ENCODE measurements at places on chromosomes 16 and 17.

DNA sequence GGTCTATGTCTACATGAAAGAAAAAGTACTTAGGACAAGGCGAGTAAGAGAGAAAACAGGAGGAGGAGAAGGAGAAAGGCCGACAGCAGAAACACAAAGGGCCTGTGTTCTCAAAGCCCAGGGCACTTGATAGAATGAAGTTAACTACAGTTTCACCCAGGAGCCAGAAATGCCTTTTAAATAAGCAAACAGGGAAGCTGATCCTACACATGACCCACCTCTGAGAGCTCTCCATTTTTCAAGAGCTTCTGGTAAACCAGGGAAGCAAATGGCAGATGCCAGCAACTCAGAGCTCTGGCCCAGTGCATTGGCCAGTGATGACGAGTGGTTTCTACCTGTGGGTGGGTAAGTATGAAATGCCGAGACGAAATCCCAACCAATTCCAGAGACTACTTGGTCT is 163.4 kb downstream of the ZFHX3 start:
- DNase-seq = no peak

GRCh38 chr16:22400900-22401299 is 26.5 kb upstream of the CDR2 start:
- DNase-seq = no peak

DNA sequence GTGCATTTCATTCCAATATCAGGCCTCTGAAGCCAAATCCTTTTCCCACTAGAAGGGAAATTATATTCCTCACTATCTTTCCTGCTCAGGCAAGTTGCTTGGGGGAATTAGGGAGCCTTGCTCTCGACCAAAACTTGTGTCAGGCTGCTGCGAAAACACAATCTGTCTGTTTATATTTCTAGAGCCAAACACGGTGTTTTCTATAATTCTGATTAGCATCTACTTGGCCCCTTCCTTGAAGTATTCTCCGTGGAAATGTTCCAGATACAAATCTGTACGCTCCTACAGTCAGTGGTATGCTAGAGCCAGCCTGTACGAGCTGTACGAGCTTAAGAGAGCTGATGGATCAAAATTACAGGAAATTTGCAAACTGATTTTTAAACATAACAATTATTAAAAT is 299.3 kb upstream of the SALL1 start:
- no peak for DNase-seq

DNA sequence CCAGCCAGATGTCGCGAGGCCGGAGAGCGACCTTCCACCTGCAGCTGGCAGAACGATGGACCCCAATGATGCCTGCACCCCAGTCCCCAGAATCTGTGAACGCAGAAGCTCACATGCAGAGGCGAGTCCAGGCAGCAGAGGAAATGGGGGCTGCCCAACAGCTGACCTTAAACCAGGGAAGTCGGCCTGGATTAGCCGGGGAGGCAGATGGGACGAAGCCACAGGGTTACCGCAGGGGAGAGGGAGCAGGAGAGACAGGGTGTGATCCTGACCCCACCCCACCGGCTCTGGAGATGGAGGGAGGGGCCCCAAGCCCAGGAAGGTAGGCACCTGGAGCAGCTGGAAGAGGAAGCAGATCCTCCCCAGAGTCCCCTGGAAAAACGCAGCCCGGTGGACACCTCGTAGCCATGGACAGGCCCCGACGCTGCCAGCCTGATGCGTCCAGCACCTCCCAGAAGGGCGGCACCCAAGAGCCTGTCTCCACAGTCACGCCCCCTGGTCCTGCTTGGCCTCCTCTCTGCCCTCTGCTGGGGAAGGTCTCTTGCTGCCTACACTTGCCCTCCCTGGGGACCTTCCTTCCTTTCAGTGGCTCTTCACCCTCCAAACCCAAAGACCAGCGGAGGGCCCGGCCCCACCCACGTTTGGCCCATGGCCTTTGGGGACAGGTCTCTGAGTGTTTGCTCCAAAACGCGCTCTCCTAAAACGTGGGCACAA is 37.3 kb downstream of the PIEZO1 start:
- DNase-seq = no peak

DNA sequence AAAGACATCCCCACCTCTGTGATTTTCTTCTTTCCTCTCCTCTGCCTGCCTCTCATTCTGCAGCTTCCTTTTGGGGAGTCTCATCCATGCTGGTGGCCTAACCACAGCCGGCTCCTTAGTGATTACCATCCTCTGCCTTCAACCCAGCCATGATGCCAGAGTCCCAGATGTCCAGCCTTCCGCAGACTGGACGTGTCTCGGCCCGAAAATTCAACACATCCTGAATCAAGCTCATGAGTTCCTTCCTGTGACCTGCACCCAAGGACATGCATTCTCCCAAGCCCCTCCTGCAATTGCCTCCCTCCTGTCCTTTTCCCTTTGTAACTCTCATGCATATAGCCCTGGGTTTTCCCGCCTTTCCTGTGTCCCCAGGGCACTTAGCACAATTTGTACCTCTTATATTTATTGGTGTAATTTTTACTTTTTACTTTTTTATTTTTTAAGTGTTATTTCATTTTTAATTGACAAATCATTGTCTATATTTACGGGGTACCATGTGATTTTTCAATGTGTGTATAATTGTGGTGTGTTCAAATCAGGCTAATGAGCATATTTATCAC is 1.2 kb upstream of the SLC13A5 start:
- no peak for DNase-seq

DNA sequence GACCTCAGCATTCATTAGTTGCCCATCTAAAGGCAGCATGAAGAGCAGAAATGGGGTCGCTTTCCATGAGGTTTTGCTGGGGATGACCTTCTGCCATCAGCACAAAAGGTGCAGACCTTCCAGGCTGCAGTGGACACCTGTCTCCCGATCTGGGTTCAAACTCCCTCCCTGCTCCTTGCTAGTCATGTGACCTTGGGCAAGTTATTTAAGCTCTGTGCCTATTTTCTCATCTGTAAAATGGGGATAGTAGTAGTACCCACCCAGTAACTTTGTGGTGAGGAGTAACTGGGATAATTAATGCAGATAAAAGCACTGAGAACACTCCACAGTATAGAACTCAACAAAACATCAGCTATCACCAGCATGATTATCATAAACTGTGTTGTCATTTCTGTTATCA is 21.4 kb upstream of the COQ7 start:
- DNase-seq = no peak

DNA sequence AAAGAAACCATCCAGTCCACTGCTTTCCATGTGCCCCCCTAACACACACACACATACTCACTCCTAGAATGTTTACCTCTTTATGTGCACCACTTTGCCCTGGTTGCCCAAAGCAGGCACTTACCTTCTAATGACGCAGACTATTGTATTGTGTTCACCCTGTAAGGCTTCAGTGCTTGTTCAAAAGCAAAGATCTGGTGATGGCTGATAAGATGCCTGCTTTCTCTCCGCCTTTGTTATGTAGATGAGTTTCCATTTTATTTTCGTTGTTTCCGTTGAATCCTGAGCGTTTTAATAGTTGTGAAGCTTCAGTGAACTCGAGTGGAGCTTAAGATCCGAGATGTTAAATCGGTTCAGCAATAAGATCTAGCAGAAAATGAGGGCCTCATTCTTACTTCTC is 452.7 kb downstream of the TMEM114 start:
- DNase-seq = no peak

DNA sequence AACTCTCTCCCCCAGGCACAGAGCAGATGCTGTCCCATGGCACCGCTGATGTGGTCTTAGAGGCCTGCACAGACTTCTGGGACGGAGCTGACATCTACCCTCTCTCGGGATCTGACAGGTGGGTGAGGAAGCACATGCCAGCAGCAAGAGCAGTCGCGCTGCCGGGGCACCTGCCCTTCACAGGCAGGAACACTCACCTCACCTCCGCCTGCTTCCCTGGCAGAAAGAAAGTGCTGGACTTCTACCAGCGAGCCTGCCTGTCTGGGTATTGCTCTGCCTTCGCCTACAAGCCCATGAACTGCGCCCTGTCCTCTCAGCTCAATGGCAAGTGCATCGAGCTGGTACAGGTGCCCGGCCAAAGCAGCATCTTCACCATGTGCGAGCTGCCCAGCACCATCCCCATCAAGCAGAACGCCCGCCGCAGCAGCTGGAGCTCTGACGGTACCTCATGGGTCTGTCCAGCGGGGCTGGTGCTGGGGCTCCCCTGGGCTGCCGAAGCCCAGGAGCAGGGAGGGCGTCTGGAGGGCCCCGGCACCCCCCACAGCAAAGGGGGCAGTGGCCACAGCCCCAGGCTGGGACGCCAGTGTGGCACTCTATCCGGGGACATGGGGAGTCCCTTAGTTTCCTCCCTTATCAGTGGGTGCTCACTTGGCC is 21.7 kb downstream of the CASKIN2 start:
- DNase-seq = no peak

DNA sequence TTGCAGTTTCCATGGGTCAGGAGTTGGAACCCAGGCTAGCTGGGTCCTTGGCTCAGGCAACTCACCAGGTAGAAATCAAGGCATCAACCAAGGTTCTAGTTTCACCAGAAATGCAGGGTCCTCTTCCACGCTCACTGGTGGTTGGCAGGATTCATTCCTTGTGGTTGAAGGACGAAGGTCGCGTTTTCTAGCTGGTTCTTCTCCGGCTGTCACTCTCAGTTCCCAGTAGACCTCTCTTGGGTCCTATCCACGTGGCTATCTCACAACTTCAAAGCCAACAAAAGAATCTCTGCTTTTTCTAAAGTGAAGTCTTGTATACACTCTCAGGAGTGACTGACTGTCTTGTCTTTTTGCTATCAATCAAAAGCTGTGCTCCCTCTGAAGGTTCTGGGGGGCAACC is 146.3 kb upstream of the NOL11 start:
- no peak for DNase-seq

GRCh38 chr16:67917852-67918236 is 13.8 kb downstream of the CTRL start:
- peak; percentile 8 for DNase-seq

DNA sequence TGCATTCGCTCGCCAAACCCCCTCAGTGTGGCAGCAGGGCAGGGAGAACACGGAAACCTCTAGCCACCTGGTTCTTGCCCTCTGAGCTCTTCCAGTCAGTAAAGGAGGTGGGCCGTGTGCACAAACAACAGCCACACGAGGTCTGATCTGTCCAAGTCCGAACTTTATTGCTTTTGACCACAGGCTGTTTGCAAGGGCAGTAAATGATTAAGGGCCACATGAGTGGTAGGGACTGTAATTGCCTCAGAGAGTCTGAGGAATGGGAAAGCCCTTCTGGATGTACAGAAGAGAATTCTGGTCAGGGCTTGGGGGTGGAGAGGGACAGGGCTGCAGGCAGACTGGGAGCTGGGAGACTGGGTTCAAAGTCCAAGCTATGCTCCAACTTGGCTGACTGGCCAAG is 75.7 kb upstream of the LHX1 start:
- DNase-seq = no peak

- no peak for DNase-seq
Observed at GRCh38 chr17:66995944-66996343, 31.4 kb downstream of the CACNG4 start.

DNA sequence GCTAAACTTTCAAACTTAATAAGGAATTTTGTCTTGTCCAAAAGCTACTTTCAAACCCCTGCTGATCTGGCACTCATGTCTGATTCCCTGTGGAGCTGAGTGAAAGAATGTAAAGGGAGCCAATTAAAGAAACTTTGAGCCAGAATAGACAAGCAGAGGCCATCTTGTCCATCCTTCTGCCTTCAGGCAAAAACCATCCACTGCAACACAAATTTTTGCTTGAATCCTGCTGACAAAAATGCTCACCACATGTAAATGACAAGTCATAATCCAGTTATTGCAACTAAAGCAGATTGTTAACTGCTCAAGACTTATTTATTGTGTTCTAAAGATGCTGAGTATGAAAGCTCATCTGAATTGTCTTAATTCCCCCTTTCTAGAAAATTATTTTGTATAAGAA is 124.0 kb upstream of the HLF start:
- no peak for DNase-seq

DNA sequence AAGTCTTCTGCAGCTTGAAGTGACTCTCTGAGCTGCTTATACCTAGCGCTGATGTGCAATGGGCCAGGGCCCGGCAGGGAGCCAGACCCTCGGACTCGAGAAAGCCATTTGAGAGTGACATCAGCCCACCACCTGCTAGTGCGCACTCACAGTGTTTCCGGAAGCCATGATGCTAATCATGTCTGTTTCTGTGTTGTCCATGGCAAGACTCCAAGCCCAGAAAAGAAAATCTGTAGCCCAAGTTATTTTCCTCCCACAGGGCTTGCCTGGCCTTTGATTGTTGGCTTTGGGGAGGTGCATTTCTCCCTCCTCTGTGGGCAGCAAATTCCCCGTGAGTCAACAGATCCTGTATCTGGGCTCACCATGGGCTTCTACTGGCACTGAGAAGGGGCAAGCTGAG is 1.8 kb upstream of the CDRT4 start:
- DNase-seq = no peak

- no peak for DNase-seq
Observed at GRCh38 chr16:56732366-56732765, 2.4 kb downstream of the NUP93 start.

DNA sequence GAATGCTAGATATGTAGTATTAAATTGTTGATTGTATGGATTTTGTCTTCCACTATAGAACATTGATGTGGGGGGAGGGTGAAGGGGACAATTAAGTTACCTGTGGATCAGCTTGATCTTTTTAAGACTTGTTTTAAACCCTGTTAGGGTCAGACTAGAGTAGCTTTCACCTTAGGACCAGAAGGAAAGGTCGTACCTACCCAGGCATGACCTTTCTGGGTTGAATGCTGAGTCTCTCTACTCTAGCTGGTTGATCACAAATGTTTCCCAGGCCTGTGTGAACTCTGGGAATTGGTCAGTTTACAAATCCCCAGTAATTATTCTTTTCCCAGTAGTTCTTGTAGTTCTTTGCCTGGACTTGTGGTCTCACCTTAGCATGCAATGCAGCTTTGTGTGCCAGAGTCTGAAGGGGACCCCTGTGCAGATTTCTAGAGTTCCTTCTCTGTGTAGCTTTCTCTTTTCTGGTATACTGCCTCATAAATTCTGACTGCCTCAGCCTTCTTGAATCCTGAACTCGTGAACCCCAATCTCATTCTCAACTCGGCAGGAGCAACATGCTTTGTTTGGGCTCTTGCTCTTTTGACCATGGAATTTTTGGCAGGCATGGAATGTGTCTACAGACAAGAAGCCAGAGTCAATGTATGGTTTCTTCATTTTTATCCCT is 54.1 kb downstream of the VMP1 start:
- DNase-seq = no peak

GRCh38 chr17:27907976-27908558 is 14.9 kb upstream of the LYRM9 start:
- DNase-seq = no peak

- no peak for DNase-seq
Observed at GRCh38 chr17:48642059-48642842, 16.1 kb upstream of the HOXB9 start.

Data from GOT3 (cell line).